ENCODE measurements at places on chromosomes 7 and 10. TPM values are rescaled to one million over a fixed set of nuclear protein-coding genes. Genes with fewer than 3 reads are reported as not detected.

DNA sequence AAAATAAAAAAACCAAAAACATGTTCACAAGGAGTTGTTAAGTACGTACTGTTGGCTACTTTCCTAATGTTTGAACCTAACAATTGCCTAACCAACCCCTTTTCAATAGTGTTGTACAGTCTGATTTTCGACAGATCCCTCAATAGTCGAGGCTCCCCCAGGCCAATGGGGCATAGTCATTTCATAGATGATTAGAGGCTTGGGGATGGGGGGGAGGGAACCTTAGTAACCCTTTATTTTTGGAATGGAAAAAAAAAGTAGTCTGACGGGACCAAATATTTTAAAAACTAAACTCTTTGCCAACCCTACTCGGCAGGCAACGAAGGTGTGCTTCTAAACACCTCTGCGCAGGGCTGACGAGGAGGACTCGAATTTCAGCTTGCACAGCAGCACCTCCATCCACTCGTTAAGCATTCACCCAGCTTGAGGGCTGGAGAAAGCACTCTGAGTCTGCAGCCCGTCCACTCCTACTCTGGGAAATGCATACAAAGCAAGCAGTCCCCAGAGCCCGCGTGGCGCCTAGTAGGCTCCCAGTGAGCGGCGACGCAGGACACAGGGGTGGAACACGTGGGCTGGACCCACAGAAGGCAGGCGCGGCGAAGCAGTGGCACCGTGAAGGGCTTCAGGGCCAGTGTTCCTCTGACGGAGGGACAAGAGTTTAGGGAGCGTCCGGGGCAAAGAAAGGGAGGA, 899 bp downstream of the PUS7 start:
- DNase-seq, result no peak

Gene PIP
- total RNA-seq, result not detected

GRCh38 chr7:28551331-28551730, 139.0 kb downstream of the CREB5 start:
- DNase-seq, result no peak

- no peak for DNase-seq
These were observed 437.4 kb upstream of the GALNT17 start for GRCh38 chr7:70694434-70694970.

DNA sequence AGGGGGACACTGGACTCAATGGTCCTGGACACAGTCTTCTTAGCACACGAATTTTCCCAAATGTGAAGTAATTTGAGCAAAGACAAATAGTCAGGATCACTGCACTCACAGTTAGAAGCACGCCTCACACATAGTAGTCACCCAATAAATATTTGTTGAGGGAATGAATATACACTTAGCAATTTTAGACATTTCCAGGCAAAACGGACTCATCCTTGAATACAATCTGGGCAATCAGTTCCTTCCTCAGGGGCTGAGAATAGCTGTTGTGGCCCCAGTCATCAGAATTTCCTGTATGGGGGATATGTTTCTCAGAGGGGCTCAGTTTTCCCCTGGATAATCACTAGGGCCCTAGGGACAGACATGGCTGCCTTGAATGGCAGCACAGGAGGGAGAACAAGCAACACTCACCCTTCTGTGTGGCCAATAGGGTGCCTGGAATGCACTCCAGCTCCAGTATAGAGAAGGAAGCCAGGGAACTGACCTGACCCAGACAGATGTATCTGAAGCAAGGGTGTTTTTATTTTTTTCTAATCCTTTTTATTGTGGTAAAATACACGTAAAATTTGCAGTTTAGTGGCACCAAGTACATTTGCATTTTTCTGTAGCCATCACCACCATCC, 282.7 kb upstream of the ZNF32 start:
- no peak for DNase-seq

- DNase-seq, result no peak
These were observed 3.3 kb downstream of the AHR start for GRCh38 chr7:17301471-17302456.

DNA sequence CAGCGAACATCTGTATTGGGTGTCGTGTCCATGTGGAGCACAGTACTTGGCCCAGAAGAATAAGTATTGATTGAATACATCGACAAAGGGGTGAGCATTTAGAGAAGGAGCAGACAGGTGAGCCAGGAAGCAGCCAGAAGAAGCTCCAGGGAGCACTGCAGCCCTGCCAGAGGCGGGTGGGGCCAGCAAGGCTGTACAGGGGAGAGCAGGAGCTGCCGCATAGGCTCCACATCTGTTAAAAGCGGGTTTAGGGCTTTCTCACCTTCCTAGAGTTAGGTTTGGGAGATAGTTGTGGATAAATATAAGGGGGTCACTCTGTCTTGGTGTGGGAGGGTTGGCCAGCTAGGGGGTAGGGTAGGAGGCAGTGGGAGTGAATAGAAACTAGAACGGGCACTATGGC, 1.3 kb upstream of the CPA1 start:
- DNase-seq, result no peak

Gene TMEM184A
- total RNA-seq, result 0.64 TPM

Gene DPYSL4
- 42.2 TPM for total RNA-seq

DNA sequence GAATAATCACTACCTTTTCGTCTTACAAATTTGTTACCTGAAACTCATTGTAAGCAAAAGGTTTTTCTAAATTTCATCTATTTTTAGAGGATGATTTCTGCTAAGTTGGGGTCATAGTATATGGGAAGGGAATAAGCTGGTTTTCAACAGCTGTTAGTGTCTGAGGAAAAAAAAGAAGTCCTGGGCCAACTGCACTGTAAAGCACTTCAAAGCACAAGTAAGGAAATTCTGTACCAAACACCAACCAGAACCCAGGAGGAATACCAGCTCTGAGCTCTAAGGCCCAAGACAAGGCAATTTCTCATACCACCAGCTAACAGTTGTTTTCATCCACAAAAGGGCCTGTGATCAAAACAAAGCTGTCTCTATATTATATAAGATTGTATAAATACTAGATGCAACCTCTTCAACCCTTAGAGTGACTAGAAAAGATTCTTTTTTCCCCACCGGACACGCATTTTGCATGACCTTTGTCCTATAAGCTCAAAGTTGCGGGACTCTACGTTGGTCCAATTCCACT, 6.1 kb upstream of the MEOX2 start:
- no peak for DNase-seq

Gene HHEX
- total RNA-seq, result 76.5 TPM

- DNase-seq, result no peak
These were observed 142.5 kb upstream of the LRRTM3 start for GRCh38 chr10:66783316-66783715.

DNA sequence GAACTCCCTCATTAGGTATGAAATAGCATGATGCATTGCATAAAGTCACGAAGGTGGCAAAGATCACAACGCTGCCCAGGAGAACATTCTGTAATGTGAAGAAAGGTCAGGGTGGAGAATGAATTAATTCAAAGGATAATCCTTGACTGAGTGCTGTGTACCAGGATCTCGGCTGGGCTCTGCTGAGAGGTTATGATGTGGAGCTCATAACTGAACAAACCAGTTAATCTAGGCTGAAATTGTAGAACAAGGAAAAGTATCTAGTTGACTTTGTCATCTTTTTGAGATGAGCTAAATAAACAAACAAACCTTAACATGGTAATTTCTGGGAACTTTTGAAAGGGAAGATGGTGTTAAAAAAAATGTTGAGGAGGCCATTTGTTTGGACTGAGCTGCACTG, 6.1 kb downstream of the MSMB start:
- no peak for DNase-seq

Gene MAT1A
- total RNA-seq, result not detected

GRCh38 chr7:3552499-3552898, 251.4 kb downstream of the SDK1 start:
- DNase-seq, result no peak

GRCh38 chr10:103852189-103852711, 3.1 kb downstream of the SH3PXD2A start:
- DNase-seq, result no peak

DNA sequence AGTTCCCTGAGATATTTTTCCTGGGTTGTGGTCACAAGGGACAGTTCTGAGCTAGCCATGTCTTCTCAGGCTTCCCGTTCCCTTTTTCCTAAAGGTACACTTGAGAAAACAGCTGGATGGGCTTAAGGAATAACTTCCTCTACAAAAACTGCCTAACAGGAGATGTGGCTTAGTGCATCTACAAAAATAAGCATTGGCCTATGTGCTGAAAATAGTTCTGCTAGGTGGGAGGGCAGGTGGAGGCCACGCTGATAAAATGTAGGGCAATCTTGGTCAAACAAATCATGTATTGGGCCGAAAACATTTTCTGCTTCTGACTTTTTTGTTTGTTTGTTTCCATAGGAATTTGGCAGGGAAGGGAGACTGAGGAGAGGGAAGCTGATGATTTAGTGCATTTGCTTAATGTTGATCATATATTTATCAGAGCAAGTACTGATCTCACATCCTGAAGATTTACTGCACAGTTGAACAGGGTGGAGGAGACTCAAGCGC, 409.4 kb upstream of the FZD8 start:
- no peak for DNase-seq

- DNase-seq, result no peak
These were observed 811.2 kb downstream of the TYW1 start for GRCh38 chr7:67807826-67808225.

DNA sequence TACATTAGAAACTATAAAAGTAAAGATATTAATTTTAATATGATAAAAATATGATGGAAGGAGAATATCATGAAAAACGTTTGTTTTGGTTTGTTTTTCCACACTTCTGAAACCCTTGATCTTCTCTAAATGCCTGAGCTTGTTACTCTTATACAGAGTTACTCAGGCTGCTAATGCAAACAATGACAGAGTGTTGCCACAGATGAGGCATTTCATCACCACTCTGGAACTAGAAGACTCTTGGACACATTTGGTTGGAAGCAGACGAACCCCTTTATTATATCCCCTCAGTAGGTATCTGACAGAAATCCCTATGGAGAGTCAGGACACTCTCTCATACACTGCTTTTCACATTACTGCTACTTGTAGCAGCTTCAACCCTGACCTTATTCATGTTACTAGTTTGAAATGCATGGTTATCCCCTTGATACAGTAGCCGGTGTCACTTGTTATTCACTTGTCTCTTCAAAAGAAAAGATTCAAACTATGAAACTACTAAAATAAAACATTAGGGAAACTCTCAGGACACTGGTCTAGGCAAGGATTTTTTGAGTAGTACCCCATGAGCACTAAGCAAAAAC, 66.9 kb downstream of the SEMA3C start:
- DNase-seq, result no peak

DNA sequence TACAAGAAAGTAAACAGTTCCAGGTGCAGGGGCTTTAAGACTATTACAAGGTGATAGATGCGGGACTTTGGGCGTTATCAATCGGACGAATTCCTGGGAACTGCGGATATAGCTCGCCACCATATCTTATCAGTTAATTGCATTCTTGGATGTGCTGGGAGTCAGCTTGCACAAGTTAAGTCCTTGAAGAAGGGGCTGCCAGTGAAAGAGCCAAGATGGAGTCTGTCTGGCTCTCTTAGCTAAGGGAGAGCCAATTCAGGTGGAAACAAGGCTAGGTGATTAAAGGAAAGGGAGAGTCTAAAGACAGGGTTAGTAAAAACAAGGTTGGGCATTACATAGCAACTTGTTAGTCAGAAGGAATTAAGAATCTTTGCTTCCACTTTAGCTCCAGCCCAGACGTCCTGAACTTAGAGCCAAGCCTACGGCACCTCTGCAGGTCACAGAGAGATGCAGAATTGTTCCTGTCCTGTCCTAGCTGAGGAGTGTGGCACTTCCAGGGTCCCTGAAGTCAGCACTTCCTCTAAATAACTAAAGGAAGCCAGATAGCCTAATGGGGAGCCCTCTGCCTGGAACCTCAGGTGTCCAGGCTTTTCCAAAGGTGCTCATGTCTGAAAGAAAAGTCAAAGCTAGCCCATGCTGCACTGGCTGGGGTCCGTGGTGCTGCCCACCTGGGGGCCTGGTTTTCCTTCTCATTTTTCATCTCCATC, 17.3 kb downstream of the ZC3HAV1 start:
- no peak for DNase-seq

DNA sequence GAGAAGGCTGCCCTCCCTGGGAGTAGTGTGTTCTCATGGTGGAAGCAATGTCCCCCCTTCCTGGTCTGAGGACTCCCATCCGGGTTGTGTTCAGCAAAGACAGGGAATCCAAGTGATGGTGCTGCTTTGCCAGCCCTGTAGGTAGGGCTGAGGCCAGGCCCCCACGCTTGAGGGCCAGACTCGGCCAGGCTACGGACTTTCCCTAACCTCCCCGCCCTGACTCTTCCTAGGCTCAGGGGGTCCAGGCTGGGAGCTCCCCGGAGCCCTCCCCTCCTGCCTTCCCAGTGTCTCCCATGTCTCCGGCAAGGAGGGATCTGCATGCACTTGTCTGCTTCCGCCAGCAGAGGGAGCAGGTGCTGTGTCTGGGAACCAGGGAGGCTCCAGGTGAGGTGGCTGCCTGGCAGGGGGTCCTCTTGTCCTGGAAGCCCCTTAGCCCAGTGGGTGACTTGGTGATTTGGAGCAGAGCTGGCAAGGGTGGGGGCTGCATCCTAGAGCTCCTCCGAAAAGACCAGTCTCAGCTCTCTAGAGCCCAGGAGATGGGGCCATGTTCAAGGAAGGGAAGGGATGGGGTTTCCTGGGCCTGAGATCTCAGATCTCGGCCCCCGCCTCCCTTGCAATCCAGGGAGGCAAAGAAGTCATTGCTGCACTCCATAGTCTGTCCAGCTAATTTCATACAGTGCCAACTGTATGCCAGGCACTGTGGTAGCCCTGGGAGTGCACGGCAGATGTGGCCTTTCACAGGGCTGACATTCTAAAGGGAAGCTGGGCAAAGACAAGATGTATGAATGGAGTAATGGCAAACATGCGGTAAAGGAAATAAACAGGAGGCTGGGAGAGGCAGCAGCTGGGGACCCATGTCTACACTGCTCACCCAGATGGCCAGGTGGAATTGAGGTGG, 20.3 kb upstream of the SFRP5 start:
- no peak for DNase-seq

Gene LRIT1
- not detected for total RNA-seq

DNA sequence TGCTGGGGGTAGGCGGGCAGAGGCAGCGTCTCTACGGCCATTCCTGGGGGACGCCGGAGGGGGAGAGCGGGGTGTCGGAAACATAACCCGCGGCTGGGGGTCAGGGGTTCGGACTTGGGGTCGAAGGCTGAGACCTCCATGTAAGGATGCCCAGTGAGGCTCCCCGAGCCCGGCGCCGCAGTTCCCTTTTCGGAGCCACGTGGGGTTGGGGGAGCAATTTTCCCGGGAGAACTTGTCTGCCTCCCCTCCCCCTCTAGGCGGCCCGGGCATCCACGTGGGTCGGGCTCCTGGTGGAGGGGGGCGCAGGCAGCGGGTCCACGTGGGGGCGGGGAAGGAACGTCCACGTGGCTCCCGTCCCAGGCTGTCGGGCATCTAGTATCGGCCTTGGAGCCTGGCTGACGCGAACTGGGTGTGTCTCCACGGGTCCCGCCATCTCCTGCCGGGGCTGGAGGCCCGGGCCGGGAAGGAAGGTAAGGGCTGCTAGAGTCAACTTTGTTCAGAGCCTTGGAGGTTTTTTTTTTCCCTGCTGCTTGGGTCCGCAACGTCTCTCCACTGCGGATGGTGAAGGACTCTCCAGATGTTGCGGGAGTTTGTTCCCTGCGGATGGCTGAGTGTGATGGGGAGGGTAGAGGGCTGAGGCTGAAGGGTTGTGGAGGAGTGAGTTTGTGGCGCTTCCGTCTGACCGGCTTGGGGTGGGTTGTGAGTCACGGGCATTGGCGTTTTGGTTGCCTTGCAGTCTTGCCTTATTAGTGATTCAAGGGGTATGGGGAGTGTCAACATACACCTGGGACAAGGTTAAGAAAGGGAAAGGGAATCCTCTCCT, 744 bp downstream of the PPRC1 start:
- DNase-seq, result no peak

- no peak for DNase-seq
These were observed 44.7 kb downstream of the KLF6 start for GRCh38 chr10:3740157-3740871.

Gene HOXA7
- 17.7 TPM for total RNA-seq

- no peak for DNase-seq
These were observed 22.8 kb downstream of the WDFY4 start for GRCh38 chr10:48707472-48707871.

Gene NKX1-2
- not detected for total RNA-seq
